ENCODE measurements at places on chromosomes 6 and 20.

DNA sequence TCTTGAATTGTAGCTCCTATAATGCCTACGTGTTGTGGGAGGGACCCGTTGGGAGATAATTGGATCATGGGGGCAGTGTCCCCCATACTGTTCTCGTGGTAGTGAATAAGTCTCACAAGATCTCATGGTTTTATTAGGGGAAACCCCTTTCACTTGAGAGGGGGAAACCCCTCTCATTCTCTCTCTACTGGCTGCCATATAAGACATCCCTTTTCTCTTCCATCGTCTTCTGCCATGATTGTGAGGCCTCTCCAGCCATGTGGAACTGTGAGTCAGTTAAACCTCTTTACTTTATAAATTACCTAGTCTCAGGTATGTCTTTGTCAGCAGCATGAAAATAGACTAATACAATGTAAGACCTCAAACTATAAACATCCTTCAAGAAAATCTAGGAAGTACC lies 23.1 kb downstream of the PAQR8 start:
- H3K4me3 ChIP-seq = no peak overlapping the region
- H3K27me3 ChIP-seq = no peaks in the 10 kb centered on the region
- no peak for DNase-seq
- peaks cover 34% of the 10 kb centered on the region for H3K36me3 ChIP-seq
- H3K27ac ChIP-seq = no peak overlapping the region

DNA sequence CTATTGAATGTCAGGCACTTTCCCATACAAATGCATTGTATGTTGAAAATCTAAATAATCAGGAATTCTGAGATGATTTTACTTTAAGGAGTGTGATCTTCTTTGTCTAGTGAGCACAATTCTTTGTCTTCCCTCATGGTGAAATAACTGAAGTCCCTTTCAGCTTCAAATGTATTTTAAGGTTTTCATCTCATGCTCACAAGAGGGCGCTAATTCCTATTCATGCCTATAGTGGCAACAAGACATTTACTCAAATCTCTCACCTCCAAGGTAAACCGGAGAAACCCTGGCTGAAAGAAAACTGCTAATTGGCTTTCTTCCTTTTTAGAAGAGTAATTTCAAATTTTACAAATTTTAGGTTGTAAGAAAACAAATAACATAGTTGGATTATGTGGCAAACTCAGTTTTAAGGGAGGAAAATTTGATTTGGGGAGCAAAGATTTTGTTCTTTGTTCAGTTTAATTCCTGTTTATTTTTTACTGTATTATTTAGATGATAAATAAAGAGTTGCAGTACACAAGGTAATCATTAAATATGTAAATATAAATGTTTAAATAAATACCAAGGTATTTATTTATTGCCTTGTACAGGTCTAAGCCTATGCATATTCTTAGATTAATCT lies 69.1 kb downstream of the SLC35F1 start:
- no peaks in the 10 kb centered on the region for H3K4me1 ChIP-seq
- no peak overlapping the region for H3K27ac ChIP-seq
- no peak for DNase-seq
- H3K4me3 ChIP-seq = no peak overlapping the region
- H3K27me3 ChIP-seq = peaks cover 9% of the 10 kb centered on the region

DNA sequence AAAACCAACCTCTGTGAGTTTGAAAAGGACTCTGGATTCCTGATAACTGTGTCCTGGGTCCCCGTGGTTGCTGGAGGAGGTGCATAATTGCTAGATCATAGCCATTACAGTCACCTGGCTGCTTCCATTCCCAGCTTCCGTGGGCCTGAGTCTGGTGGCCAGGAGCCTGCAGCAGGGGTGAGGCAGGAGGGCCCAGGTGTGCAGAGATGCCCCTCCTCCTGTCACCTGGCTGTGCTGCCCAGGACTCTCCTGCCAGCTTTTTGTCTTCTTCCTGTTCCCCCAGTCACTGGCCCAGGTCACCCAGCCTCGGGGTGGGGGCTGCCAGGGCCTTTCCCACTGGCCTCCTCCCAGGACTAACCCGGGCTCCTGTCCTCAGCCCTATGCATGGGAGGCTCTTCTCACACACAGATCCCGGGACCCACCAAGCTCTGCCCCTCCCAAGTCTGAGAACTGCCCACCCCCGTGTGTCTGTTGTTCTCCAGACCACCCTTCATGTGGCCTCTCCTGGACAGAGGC lies 30.0 kb downstream of the RAET1L start:
- H3K27ac ChIP-seq = no peak overlapping the region
- peaks cover 16% of the 10 kb centered on the region for H3K4me1 ChIP-seq
- H3K4me3 ChIP-seq = no peak overlapping the region
- no peak for DNase-seq

GRCh38 chr20:62700261-62700930 lies 8.2 kb upstream of the NTSR1 start:
- H3K27ac ChIP-seq = no peak overlapping the region
- H3K27me3 ChIP-seq = peaks cover 18% of the 10 kb centered on the region
- H3K4me1 ChIP-seq = peaks cover 12% of the 10 kb centered on the region
- H3K4me3 ChIP-seq = no peak overlapping the region
- H3K36me3 ChIP-seq = no peaks in the 10 kb centered on the region
- DNase-seq = no peak

GRCh38 chr6:80742481-80742880 lies 636.0 kb downstream of the BCKDHB start:
- no peak overlapping the region for H3K27ac ChIP-seq
- no peak for DNase-seq
- no peaks in the 10 kb centered on the region for H3K36me3 ChIP-seq
- no peak overlapping the region for H3K4me3 ChIP-seq
- H3K4me1 ChIP-seq = no peaks in the 10 kb centered on the region

DNA sequence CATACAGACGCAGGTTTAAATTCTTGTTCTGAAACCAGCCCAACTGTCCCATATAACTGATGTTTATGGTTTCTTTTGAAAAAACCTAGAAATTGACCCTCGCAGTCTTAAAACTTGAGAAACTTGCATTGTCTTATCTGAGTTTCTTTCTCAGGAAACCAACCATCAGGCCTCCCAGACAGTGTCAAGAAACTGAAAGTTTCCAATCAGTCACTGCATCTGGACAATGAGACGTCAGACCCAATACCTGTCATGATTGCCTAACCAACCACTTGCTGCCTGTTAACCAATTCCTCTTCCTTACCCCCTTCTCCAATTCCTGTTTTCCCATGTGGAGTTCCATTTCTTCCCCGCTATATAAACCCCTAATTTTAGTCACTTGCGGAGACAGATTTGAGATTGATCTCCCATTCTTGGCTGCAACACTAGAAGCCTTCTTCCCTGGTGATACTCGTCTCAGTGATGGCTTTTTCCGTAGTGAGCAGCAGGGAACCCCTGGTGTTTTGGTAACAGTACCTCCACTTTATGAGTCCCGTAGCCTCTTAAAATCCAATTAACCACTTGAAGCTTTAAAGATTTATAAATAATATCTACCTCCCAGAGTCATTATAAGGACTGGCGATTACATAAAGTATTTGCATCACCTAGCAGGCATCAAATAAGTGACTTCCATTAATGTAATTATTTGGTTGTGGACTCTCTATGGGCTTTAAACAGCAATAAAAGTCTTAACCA lies 49.3 kb downstream of the GPR63 start:
- DNase-seq = no peak
- no peaks in the 10 kb centered on the region for H3K36me3 ChIP-seq
- H3K4me1 ChIP-seq = peaks cover 2% of the 10 kb centered on the region
- H3K27ac ChIP-seq = no peak overlapping the region
- peaks cover 12% of the 10 kb centered on the region for H3K27me3 ChIP-seq

- H3K4me1 ChIP-seq = no peaks in the 10 kb centered on the region
- DNase-seq = no peak
These were observed 167.7 kb downstream of the SYNDIG1 start for GRCh38 chr20:24637087-24637486.

DNA sequence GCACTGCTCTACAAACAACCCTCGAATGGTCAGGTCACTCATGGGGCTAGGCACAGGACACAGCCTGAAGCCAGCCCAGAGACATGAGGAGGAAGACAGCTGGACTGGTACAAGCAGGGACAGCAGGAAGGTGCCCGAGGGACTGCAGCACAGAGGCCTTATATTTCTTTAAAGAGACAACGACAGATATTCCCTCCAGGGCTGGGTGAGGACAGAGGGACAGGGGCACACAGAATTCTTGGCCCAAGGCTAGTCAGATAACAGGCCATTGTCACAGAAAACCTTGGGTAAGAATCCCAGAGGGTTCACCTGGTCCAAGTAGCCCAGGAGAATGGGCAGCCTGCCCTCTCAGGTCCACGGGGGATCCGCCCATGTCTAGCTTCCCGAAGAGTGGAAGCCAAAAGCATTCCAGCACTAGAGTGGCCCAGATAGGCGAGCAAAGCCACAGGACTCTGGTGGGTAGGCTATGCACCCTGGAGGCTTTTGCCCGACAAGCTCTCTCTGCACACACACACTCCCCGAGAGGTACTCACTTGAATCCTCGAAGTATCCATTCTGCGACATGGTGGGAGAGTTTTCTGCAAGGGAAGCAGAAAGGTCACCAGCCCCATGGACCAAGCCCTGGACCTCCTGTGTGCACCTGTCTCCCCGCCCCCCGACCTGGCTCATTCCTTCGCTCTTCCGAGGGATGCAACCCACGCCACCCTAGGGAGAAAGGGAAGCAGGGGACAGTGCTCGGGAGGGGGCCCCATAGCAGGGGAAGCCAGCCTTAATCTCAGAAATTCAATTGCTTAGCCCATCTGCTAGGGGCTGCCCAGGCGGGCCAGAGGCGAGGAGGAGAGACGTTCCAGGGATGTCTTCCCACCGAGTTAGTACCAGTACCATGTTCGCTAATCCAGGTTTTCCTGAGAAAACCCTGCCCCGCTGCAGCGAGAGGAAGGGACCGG lies 1.7 kb downstream of the SLC4A11 start:
- peak overlapping the region; percentile 72 for H3K4me3 ChIP-seq
- H3K27ac ChIP-seq = no peak overlapping the region
- H3K4me1 ChIP-seq = peaks cover 13% of the 10 kb centered on the region

DNA sequence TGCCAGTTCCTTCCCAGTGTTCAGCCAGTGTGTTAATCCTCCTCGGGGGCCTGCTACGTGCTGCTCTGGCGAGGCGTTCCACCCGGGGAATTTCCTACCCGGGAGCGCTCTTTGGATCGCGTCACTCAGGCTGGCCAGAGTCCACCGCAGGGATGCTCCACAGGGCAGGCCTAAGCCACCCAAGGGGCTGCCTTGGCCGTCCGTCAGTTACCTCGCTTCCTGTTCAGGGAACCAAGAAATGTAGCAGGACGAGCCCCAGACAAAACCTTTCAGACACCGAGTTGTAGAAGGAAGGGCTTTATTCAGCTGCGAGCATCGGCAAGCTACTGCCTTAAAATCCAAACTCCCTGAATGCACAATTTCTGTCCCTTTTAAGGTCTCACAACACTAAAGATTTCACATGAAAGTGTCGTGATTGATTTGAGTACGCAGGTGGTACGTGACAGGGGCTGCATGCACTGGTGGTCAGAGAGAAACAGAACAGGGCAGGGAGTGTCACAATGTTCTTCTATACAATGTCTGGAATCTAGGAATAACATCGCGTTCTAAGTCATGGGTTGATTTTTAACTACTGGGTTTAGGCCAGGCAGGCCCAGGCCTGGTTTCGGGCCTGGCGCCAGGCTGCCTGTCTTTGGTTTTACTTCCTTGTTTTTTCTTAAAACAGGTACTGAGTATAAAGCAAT lies 15.7 kb upstream of the POU5F1 start:
- DNase-seq = no peak
- H3K36me3 ChIP-seq = no peaks in the 10 kb centered on the region
- peaks cover 20% of the 10 kb centered on the region for H3K4me1 ChIP-seq
- H3K4me3 ChIP-seq = no peak overlapping the region
